ENCODE measurements at places on chromosomes 6 and 20.
A peak's percentile ranks its signal among the peaks of the same experiment; 100 is the strongest.

DNA sequence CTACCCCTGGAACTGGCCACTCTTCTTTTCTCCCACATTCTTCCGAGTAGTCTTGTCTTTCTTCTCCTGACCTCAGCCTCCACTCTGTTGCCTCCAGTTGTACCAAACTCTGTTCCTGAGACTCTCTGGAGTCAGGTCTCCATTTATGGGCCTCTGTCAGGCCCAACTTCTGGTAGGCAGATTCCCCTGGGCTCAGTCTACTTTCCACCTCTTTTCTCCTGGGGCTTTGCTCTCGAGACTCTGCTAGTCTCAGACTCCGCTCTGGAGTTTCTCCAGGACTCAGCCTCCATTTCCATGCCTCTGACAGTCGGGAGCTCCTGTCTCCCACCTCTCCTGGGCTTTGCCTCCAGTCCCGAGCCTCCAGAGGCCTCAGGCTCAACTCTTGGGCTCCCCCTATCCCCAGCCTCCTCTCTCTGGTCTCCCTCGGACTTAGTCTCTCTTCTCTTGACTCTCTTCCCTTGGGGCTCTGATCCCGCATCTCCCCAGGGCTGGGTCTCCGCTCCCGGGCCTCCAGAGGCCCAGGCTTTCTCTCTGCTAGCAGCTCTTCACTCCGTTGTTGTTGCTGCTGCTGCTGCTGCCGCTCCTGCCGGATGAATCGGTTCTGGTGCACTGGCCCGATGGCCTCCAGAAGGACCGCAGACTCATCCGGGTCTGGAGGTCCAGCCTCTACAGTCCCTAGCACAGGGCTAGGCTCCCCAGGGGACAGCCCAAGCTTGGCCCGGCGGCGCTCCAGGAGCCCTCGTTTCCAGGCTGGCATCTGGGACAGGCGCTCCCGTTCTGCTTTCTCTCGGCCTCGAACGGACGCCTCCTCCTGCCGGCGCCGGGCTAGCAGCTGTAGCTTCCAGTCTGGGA, 1.1 kb downstream of the PPP1R18 start:
- no peak for DNase-seq

GRCh38 chr20:57617079-57617795, 3.0 kb downstream of the ZBP1 start:
- no peak for DNase-seq

DNA sequence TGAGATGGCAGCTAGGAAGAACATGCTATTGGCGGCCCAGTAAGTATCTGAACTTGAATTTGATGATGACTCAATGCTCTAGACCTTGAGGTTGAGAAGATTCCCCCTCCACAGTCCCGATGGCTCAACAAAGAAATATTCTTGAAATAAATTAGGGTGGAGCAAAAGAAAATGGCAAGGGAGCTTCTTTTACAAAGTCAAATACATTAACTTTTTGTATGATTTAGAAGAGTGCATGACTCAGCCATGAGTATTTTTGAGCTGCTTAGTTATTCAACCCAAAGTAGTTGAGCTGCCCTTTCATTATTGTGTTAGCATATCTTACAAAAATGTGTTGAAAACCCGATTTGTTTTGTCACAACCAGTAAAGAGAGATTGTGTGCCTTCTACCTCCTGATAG, 7.6 kb downstream of the TFAP2C start:
- no peak for DNase-seq

DNA sequence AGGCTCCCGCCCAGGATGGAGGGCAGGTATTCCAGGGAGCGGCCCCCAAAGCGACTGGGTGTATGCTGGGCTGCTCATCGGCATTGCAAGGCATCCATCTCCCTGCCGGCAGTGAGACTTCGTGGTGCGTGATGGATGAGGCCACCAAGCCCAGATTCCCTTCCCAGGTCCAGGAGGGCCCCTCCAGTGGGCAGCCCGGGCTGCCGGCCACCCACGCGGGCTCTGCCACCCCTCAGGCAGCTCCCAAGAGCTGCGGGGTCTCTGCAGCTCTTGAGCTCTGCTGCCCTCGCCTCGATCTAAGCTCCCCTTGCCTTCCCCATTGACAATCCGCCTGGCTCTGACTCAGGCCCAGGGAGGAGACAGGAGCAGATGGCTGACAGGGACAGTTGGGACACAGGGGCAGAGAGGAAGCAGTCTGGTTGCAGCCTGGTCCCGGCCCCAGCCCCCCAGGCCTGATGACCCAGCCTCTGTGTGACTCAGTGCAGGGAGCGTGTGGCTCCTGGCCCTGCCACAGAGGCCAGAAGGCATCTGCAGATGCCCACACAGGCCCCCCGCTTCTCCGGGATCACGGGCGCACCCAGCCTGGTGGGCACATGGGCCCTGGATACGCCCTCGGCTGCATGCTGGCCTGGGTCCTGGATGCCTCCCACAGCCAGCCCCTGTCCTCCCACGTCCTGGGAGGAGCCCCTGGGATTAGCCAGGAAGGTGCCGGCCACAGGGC, 33.0 kb downstream of the SLCO4A1 start:
- DNase-seq: peak; percentile 98

DNA sequence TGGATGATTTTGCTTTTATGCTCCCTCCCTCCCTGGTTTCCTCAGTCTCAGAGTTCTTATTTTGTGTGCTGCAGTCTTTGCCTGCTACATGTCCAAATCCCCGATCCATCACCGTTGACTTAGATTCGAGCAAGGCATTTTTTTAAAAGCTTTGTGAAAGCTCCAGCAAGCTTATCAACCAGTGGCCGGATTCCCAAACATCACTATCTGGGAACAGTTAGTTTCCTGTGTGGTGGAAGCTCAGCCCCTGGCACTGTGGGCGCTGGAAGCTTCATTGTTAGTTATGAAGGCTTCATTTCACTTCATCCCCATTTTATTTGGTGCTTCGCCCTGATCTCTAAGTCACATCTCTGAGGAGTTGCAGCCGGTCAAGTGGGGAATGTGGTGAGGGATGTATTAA, 44.7 kb downstream of the DEK start:
- DNase-seq: no peak

GRCh38 chr6:11653028-11653583, 115.6 kb downstream of the TMEM170B start:
- DNase-seq: peak; percentile 55

DNA sequence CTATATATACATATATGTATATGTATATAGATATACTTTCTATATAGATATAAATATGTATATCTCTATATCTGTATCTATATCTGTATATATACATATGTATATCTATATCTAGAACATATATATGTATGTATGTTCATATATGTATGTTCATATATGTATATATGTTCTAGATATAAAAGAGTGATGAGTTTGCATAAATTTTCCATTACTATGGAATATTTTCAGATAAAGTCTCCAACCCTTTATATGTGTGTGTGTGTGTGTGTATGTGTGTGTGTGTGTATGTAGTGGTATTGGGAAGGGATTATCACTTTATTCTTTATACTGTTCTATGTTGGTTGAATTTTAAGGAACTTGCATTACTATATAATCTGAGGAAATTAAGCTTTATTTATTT, 33.3 kb downstream of the SYNE1 start:
- DNase-seq: no peak

DNA sequence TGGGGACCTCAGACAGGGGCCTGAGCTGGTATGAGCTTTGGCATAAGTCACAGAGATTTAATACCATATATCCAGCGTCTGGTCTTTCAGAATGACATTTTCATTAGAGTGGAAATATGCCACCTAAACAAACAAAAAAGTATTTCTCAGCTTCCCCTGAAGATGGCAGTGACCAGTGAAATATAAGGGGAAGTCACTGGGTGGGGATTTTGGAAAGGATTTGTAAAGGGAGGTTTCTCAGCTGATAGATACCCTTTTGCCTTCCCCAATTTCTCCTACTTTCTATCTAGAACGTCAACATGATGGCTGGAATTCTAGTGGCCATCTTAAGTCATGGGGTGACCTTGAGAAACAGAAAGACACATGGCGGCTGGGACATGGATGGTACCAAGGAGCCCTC, 137.7 kb upstream of the LRFN2 start:
- DNase-seq: no peak

DNA sequence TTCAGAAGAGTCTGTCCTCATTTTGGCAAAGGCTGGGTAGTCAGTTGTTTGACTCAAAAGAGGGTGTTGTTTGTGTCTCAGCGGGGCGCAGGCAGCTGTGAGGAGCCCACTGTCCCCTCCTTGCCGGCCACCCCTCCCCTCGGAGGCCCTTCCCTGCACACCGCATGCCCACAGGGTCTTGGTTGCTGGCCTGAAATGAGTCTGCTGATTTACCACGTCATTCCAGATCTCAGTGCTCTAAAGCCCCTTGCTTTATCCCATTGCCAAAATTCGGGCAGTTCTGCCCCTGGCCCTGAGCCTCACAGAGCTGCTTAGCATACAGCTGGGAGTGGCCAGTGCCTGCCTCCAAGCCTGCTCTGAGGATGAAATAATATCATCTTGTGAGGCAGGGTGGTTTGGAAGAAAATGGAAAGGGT, 220.7 kb downstream of the UST start:
- no peak for DNase-seq

DNA sequence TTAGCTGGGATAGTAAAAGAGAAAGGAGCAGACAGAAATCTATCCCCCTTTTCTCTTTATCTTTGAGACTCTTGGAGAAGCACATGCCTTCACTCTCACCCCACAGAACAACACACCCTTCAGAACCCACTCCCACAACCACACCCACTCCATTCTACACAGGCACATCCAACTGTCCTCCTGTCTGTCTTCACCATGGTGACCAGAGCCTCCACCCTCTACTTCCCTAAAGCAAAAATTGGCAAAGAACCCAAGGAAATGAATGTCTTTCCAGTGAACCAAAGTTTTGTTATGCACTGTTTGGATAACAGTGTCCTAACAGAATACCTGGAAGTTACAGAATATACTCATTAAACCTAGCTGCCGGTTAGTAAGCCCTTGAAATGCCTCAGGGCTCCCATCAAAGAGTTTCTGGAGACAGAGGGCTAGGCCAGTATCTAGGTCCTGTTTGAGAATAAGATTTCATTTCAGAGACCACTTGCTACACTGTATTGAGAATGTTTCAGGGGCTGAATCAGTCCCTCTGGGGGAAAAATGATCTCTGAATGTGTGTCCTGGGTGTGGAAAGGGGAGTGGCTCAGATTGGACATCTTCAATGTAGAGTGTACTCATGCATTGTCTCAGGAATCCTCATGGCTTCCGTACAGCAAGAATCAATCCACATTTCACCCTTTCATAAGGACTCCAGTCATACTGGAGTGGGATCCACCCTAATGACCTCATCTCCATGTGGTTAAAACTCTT, 101.1 kb downstream of the LY86 start:
- DNase-seq: peak; percentile 48
